Tongue (tissue), 3 donors: ENCODE measurements at places on chromosomes 4 and X. TPM values are rescaled to one million over a fixed set of nuclear protein-coding genes. Genes with fewer than 3 reads are reported as not detected.

DNA sequence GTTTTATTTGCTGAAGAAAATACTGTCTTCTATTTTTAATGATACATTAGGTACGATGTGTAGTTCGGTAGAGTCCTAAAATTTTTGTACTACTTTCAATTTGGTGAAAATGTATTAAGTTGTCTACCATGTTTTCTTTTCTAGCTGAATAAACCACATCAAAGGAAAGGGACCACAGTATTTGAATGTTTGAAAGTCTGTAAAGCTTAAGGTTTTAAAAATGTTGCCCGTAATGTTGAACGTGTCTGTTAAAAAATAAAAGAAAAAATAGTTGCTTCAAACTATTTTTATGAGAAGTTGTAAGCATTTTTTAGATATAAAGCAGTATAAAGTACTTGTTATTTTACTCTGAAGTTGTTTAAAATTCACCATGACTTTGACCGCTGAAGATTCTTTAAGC lies 3.2 kb downstream of the CDKN2AIP start:
- no peak for DNase-seq

- peak; percentile 70 for DNase-seq
Observed at GRCh38 chr4:109368661-109369060, 65.0 kb upstream of the SEC24B start.

DNA sequence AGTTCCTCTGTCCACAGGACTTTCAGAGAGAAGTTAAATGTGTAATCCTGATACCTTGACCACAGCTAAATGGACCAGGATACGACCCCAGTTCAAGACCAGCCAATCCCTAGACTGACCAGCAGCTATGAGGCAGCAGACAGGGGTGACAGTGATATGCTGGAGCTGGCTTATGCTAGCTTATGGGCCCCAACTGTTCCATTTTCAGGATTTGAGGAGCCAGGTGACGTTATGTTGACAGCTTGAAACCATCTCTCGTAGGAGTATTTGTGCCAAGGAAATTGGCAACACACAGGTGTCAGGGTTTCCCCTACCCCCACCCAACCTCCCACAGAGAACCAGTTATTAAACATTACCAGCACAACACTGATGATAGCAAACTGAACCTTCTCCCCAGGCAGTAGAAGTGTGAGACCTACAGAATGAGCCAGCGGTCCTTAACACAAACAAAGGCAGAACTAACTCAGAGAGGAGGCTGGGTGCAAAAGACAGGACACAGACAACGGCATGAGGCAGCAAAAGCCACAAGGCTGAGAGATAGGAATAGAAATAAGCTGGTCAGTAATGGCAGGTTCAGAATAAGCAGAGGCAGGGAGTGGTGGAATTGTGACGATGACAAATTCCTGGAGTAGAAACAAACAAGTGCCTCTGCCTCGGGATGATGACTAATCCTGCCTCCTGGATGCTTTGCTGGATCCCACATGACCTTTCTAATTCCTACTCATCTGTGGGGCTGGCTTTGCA lies 85.6 kb upstream of the CPEB2 start:
- no peak for DNase-seq

DNA sequence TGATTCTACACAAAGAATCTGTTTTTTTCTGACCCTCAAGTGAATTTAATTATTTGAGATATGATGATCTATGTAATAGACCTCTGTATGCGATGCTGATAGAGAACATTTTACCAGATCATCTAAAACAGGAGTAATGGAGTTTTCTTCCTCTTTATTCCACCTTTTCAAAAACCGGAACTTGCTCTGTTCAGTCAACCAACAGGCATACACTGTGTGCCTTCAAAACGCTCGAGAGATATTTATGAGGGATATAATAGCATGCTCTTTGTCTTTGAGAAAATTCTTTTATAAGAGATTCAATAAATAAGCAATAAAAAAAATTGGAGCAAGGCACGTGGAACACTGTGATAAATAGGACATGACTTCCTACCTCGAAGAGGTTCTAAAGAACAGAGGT lies 2.0 kb downstream of the NYX start:
- DNase-seq, result no peak

- DNase-seq, result no peak
Observed at GRCh38 chr4:122639181-122639580, 18.3 kb upstream of the IL21 start.

DNA sequence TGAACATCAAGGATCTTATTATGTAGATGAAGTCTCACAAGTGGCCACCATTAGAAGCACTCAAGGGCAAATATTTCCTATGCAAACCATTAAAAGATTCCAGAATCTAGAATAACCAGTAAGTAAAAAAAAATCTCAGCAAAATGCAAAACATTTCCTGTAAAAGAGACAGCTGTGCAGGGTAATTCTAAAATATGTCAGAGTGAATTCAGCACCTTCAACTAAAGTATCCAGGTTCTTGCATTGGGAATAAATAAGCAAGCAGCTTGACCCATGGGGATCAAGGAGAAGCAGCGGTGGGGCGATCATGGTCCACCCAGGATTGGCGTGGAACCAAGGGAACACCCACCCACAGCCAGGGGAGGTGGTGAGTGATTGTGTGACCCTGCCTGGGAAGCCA lies 2188.9 kb downstream of the PCDH7 start:
- no peak for DNase-seq

DNA sequence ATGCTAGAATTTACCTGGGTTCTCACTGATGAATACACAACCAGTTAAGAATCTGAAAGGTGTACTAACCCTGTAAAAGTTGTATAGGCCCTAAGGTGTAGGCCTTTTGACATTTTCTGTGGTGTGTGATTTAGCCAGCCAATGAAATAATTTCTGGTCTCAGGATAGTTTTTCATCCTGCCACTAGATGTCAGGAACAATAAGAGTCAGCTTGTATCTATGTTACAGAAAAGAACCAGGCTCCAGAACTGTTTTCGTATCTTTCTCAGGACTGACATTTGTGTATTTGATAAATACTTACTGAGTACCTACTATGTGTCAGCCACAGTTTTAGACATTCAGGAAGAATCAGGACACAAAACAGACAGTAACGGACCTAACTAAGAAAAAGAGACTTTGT lies 673.6 kb upstream of the TENM3 start:
- peak; percentile 51 for DNase-seq

GRCh38 chr4:22573198-22573597 lies 57.3 kb upstream of the ADGRA3 start:
- DNase-seq, result peak; percentile 76

GRCh38 chr4:128703948-128704347 lies 105.6 kb upstream of the JADE1 start:
- DNase-seq, result no peak

GRCh38 chr4:56627985-56628384 lies 53.1 kb downstream of the HOPX start:
- DNase-seq, result no peak

The SHROOM4 gene
- 10.2 TPM for total RNA-seq

The TMPRSS11B gene
- 84.9 TPM for total RNA-seq

The TADA2B gene
- 27.4 TPM for total RNA-seq

The HERC5 gene
- 2.2 TPM for total RNA-seq

The TMPRSS11A gene
- total RNA-seq, result 9.2 TPM

The OTC gene
- not detected for total RNA-seq
